GOT3 (cell line): ENCODE measurements at places on chromosomes 7 and 10.

DNA sequence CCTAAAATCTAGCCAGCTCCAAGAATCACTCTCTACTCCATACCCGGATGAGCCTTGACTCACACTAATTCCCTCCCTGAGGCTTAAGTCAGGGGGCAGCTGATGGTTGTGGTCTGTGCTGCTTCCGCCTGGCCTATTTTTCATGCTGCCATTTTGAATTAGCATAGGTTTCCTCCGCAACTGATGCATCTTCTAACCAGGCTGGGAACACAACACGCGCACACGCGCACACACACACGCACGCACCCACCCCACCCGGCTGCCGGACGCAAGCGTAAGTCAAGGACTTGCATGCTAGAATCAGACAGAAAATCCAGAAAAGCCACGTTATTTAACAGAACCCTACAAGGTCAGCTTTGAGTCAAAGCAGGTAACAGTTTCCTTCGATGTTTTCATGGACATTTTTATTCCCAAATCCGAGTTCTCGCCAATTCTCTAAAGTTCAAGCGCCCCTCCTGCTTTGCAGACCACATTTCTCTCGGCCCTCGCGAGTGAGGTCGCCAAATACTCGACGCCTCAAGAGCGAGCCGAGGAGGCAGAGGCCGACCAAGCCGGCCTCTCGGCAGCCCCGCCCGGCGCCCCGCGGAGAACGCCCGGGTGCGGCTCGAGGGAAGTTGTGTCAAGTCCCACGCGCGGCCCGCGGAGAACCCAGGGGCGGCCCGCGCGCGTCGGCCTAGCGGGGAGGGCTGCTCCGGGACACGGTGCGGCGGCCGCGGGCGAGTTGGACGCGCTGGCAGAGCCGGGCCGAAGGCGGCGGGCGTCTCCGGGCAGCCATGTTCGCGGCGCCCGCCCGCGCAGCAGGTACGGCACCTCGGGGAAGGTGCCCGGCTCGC, 961 bp downstream of the SCRN1 start:
- DNase-seq = no peak

DNA sequence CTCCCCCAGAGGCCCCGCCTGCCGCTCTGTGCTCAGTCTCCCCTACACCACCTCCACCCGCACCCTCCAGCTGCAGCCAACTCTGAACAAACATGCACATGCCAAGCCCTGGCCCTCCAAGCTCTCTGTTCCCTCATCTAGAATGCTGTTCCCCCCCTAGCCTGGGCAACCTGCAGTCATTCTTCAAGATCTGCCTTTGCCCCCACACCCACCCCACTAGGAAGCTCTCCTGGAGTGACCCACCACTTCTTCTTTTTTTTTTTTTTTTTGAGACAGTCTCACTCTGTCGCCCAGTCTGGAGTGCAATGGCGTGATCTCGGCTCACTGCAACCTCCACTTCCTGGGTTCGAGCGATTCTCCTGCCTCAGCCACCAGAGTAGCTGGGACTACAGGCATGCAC, 13.7 kb downstream of the MYL10 start:
- no peak for DNase-seq

GRCh38 chr10:79318369-79318768, 28.9 kb upstream of the PPIF start:
- DNase-seq = no peak

DNA sequence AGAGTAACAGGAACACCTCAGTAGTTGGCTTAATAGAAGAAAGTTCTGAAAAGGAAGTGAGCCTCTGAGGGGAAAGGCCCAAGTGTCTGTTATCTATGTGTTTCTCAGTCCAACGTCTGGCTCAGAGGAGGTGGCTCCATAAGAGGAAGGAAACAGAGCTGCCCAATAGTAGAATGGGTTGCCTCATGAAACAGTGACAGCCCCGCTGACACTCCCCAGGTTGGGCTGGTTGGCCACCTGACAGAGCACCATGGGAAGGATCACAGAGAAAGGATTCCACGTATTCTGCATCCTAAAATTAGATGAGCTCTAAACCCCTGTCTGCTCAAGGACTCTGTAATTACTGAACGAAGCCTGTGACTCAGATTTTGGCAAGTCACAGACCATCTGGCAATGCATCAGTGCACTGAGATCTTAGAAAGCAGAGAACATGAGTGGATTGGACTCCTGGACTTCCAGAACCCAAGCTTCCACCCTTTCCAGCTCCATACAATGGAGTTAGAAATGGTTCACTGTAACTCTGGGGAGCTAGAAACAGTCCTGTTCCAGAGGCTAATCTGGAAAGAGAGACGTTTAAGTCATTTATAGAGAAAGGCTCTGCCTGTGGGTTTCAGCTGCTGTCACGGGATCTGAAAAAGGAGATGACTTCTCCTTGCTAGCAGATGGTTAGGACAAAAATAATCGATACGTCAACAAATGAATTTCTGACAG, 2.9 kb downstream of the PKD2L1 start:
- DNase-seq = no peak

DNA sequence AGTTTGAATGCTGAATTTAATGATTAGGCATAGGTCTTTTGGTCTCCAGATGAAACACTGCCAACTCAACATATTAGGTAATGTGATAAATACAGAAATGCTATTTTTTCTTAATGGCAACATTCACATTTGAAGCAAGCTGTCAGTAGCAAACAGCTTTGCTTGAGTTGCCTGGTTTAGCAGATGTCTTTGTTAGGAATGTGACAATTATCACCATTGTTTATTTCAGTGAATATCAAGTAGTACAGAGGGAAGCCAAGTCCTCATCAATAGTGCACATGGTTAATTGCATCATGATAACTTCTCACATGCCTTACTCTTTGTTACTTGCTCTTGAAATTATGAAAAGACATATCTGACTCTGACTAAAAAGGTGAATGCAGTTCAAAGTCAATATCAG, 23.7 kb upstream of the SEPTIN7 start:
- no peak for DNase-seq

GRCh38 chr7:125059861-125060456, 130.3 kb upstream of the POT1 start:
- DNase-seq = no peak

DNA sequence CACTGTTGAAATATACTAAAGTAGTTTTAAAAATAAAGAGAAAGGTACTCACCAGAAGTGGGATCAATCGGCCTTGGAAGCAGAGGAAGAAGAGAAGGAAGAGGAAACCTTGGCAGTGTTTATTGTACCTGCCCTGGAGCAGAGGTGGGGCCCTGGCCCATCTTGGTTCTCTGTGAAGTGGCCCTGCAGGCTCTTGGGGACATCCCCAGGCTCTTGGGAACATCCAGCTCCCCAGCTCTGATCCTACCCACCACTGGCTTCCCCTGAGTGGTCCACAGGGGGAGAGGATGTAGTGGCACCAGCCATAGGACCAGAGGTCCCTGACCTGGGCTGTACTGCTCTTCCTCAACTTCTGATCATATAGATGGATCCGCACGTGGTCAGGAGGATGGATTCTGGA, 22.3 kb upstream of the RET start:
- DNase-seq = no peak
